ENCODE measurements at places on chromosomes 13 and 19.
A peak's percentile ranks its signal among the peaks of the same experiment; 100 is the strongest.

- DNase-seq: no peak
Observed at GRCh38 chr19:21321996-21322395, 7.2 kb downstream of the ZNF708 start.

- no peak for DNase-seq
Observed at GRCh38 chr13:41942462-41943094, 18.3 kb downstream of the VWA8 start.

GRCh38 chr19:18537431-18537830, 5.9 kb downstream of the FKBP8 start:
- no peak for DNase-seq

DNA sequence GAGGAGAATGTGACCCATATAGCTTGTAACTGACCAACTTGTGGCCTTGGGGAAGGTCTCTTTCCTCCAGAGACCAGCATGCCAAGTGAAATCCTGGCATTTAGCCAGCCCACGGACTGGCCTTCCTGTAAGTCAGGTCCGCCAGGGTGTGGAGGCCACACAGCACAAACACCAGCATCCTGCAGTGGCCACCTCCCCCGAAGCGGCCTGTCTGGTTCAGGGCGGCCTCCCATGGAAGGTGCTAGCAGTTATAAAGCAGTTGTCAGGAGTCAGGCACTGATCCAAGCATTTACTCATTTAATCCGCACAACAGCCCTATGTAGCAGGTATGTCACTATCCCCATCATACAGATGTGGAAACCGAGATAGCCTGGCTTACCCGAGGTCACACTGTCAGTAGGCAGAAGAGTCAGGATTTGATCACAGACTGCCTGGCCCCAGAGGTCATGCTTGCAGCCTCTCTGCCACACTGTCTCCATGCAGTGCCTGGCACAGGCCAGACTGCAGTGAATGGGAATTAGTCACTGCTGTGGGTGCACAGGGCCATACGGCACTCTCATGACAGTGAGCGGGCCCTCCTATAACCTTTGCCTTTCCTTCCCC, 36.7 kb downstream of the CAPN12 start:
- no peak for DNase-seq

DNA sequence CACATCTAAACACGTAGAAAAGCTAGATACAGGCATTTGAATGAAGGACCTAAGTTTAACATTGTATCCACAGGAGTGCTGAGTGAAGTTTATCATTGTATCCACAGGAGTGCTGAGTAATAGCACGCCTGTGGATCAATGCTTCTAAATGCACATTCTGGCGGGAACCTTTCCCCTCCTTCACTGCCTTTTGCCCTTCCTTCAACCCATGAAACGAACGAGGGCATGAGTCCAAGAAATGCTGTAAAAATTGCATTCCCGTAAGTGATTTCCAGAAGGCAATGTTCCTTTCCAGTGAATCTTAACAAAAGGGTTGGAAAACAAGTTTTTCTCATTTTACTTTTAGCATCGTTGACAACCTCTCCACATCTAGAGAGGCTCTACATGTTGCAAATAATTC, 88.1 kb downstream of the ZDHHC20 start:
- no peak for DNase-seq

DNA sequence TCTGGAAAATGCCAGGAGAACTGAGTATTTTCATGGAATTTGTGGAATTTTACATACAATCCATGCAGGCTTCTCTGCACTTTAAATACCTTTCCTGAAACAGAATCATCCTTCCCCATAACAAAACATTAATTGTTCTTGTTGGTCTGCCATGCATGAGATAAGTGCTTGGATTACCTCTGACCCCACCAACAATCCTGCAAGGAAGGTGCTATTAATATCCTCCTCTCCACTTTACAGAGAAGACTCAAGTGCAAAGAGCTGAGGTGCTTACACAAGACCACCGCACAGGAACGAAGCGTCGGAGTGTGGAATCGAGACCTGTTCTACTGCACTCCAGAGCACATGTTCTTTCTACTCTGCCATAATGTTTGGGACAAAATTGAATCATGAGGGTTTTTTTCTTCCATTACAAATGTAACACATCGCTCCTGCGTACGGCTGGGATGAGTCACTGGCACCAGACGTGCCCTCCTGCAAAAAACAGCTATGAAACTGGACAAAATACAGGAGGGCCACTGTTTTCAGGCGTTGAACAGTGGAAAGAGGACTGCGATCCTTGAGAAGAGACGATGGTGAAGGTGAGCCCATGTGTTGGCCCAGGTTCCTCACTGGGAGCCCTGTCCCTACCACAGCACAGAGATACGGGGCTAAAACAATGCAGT, 12.9 kb upstream of the LRRC4B start:
- DNase-seq: no peak

DNA sequence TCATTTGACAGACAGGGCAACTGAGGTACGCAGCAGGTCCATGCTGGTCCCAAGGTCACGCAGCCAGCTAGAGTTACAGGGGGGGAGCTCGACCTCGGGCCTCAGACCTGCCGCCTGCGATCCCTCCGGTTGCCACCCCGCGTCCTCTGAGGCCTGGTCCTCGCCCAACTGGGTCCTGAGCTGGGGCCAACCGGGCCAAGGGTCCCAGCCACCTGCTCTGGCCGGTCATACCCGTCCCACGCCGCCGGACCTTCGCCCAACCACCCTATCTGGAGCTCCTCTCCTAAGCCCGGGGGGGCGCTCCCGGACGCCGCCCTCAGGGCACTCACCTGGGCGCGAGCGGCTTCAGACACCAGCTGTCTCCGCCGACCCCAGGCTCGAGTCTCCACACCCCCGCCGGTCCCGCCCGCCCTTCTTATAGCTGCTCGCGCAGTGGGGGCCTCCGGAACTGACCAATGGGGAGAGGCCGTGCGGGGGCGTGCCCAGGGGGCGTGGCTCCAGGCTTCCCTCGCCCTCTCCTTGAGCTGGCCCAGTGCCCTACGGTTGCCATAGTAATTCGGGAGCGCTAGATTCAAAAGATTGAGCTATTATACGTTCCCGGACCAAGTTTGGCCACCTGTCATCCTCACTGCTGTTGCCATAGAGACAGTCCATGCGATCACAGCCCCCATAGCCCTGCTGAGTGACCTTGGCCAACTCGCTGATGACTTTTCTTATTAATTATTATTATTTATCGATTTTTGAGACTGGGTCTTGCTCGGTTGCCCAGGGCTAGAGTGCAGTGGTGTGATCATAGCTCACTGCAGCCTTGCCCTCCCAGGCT, at the start of gene PLIN5:
Gene PLIN5, minus strand, starts transcription at position 389 of the 823 bp plus-strand sequence. CDS start 1,150 bp downstream, outside the sequence.
- DNase-seq: peak; percentile 35
